ENCODE measurements at places on chromosomes 5 and 9. TPM values are rescaled to one million over a fixed set of nuclear protein-coding genes. Genes with fewer than 3 reads are reported as not detected.

Gene LHX3
- total RNA-seq = under 0.01 TPM

Gene CCDC152
- total RNA-seq = 0.36 TPM

Gene SKP1
- total RNA-seq = 123 TPM

DNA sequence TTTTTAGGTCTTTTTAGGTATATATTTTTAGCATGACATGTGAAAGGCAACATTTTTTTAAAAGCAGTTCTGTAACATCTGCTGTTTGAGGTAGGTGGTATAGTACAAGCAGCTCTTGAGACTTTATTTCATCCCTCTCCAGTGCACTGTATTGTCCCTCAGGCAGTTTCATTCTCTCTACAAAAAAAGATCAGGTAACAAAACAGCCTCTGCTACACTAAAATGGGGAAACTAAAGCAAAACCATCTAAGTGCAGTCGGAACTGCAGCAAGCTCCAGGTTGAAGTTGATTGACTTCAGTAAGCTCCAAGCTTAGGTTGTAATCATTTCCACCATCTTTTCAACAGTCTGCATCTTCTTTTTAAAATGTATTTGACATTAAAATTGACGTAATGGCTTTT, 195.6 kb downstream of the DEPDC1B start:
- H3K27me3 ChIP-seq = no peaks in the 10 kb centered on the region
- no peak overlapping the region for H3K27ac ChIP-seq
- DNase-seq = no peak
- no peak overlapping the region for H3K4me3 ChIP-seq

GRCh38 chr5:161001604-161002003, 149.6 kb upstream of the ATP10B start:
- H3K36me3 ChIP-seq = no peaks in the 10 kb centered on the region
- H3K4me1 ChIP-seq = no peaks in the 10 kb centered on the region
- no peak overlapping the region for H3K4me3 ChIP-seq
- no peaks in the 10 kb centered on the region for H3K27me3 ChIP-seq
- no peak for DNase-seq

DNA sequence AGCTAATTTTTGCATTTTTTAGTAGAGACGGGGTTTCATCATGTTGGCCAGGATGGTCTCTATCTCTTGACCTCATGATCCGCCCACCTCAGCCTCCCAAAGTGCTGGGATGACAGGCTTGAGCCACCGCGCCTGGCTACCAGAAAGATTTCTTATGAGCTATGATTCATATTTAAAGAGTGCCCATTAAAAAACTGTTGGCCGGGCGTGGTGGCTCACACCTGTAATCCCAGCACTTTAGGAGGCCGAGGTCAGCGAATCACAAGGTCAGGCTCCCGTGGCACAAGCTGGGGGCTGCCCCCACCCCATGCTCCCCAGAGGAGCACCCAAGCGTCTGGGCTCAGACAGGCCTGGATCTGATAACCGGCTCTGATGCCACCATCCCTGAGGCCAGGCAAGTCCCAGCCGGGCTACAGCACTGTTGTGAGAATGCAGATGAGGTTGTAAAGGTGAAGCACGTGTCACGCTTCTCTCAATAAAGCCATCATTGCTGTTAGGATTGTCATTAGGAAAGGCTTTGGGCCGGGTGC, 13.9 kb downstream of the QRFP start:
- H3K4me3 ChIP-seq = no peak overlapping the region
- H3K27me3 ChIP-seq = no peaks in the 10 kb centered on the region
- DNase-seq = no peak
- H3K4me1 ChIP-seq = no peaks in the 10 kb centered on the region

DNA sequence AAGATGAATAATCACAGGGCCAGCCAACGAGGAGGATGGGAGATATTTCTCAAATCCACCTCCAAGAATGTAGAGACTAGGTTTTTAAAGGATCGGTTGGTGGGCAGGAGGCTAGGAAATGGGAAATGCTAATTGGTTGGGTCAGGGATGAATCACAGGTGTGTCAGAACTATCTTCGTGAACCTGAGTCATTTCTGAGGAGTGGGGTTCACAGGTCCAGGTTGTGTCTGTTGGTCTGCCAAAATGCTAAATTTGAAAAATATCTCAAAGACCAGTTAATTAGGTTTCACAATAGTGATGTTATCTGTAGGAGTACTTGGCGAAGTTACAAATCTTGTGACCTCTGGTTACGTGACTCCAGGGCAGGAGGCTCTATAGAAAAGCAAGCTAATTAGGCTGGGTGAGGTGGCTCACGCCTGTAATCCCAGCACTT, 2.6 kb upstream of the PLAA start:
- H3K27ac ChIP-seq = no peak overlapping the region
- no peak overlapping the region for H3K4me3 ChIP-seq
- H3K27me3 ChIP-seq = no peaks in the 10 kb centered on the region
- H3K4me1 ChIP-seq = peaks cover 17% of the 10 kb centered on the region
- DNase-seq = no peak

DNA sequence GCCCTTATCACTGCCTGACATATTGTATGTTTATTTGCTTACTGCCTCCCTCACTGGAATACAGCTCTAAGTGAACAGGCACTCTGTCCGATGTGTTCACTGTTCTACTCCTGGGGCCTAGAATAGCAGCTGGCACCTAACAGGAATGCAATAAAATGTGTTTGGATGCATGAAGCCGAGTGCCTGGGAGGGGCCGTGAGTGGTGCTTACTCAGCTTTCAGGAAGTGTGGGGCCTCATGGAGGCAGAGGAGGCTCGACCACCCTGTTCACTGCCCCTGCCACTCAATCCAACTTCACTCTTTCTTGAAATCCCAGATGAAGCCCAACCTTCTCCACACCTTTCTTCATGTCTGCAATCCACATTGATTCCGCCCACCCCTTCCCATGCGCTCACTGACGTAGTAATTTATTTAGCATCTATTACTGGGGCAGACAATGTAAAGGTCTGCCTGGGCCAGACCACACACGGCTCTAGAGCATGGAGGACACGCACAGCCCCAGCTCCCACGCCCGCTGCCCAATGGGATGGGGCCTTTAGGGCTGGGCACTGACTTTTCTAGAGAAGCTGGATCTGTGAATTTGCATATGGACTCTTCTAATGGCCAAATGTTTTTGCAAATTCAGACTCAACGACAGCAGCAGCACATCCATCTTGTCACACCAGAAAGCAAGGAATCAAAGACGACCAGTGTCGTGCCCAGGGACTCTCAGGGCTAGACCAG, 21.3 kb downstream of the TBC1D9B start:
- H3K4me3 ChIP-seq = no peak overlapping the region
- H3K27me3 ChIP-seq = no peaks in the 10 kb centered on the region
- no peaks in the 10 kb centered on the region for H3K4me1 ChIP-seq
- peak; percentile 26 for DNase-seq
- peaks cover 78% of the 10 kb centered on the region for H3K36me3 ChIP-seq
- no peak overlapping the region for H3K27ac ChIP-seq

- H3K27ac ChIP-seq = no peak overlapping the region
- peak; percentile 70 for DNase-seq
- peak overlapping the region; percentile 85 for H3K4me3 ChIP-seq
- no peaks in the 10 kb centered on the region for H3K36me3 ChIP-seq
Observed at GRCh38 chr5:132831095-132831860, 831 bp upstream of the SHROOM1 start.

GRCh38 chr9:117555964-117556629, 141.2 kb upstream of the ASTN2 start:
- no peaks in the 10 kb centered on the region for H3K36me3 ChIP-seq
- no peak overlapping the region for H3K4me3 ChIP-seq
- H3K27ac ChIP-seq = no peak overlapping the region

DNA sequence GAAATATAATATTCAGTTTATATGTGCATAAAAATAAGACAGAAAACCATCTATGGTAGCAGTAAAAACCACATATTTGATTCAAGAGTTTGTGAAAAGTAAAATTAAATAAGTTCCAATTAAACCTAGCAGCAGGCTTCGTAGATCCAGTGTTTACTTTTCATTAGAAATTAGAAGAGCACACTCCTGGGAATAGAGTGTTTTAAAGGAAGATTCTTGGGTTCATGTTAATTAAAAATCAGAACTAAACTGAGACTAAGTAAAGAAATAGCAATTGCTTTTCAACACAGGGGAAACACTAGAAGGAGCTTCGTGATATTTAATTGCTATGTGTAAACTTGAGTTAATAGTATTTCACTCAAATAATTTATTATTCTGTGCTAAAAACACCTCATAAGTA, 1097.8 kb upstream of the CDH18 start:
- DNase-seq = no peak
- H3K4me3 ChIP-seq = no peak overlapping the region
- H3K4me1 ChIP-seq = no peaks in the 10 kb centered on the region
- H3K27me3 ChIP-seq = no peaks in the 10 kb centered on the region
